ENCODE measurements at places on chromosomes 4 and X. TPM values are rescaled to one million over a fixed set of nuclear protein-coding genes. Genes with fewer than 3 reads are reported as not detected.

Gene WDFY3
- total RNA-seq: 86.9 TPM

Gene TMA16
- total RNA-seq: 23.1 TPM

Gene ODAPH
- total RNA-seq: not detected

Gene NWD2
- not detected for total RNA-seq

Gene ZC4H2
- total RNA-seq: 7.5 TPM

Gene TCEAL9
- total RNA-seq: 225 TPM

Gene CSN3
- total RNA-seq: not detected

Gene SERTM2
- total RNA-seq: not detected

Gene MXRA5
- total RNA-seq: 4.7 TPM

Gene MMAA
- 15.9 TPM for total RNA-seq

Gene CENPVL1
- total RNA-seq: 0.41 TPM

Gene HGFAC
- total RNA-seq: not detected

Gene TRO
- total RNA-seq: 13.1 TPM

Gene STOX2
- 1.1 TPM for total RNA-seq

Gene VEGFC
- 24.7 TPM for total RNA-seq

Gene CXCL13
- not detected for total RNA-seq

Gene CDKL2
- total RNA-seq: 7.5 TPM

Gene PAGE4
- not detected for total RNA-seq

Gene ITIH6
- total RNA-seq: not detected

Gene TMEM150C
- 1.9 TPM for total RNA-seq

Gene ADH1C
- 1.4 TPM for total RNA-seq

Data from fibroblast of the aortic adventitia (primary cell).